Sigmoid colon (tissue), 7 donors: ENCODE measurements at places on chromosomes 2 and 18. TPM values are rescaled to one million over a fixed set of nuclear protein-coding genes. Genes with fewer than 3 reads are reported as not detected.

DNA sequence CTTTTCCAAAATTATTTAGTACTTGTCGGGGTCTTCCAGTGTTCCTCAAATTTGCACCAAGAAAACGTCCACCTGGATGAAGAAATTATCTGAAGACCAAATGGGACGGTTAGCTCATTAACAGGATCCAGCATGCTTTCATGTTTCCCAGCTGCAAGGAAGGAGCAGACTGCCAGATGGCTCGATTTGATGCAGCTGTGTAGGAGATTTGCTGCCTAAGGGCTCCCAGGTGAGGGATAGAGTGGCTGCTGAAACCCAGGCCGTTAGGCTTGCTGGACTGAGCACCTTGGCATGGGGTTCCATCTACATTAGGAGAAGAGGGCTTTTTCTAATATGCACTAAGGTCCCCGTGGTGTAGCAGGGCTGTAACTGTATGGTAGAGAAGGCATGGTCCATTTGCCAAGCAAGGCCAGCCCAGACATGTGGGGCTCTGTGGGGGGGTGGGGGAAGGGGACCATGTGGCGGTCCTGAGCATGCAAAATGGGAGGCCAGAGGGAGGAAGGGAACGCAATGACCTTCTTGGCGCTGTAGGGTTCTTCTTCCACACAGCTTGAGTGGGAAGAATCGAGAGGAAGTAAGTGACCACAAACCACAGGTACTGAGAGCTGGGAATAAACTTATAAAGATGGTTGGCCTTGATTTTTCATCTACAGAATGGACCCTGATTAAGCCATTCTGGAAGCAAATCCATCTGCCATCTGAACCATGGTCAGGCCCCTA, 144.0 kb downstream of the TMEM163 start:
- no peaks in the 10 kb centered on the region for H3K36me3 ChIP-seq
- H3K4me1 ChIP-seq, result no peaks in the 10 kb centered on the region
- H3K27me3 ChIP-seq, result no peaks in the 10 kb centered on the region
- H3K4me3 ChIP-seq, result no peak overlapping the region

GRCh38 chr2:181047829-181048228, 67.4 kb downstream of the UBE2E3 start:
- H3K27ac ChIP-seq, result no peak overlapping the region
- H3K36me3 ChIP-seq, result no peaks in the 10 kb centered on the region
- H3K4me1 ChIP-seq, result peaks cover 28% of the 10 kb centered on the region
- H3K4me3 ChIP-seq, result no peak overlapping the region
- DNase-seq, result no peak

DNA sequence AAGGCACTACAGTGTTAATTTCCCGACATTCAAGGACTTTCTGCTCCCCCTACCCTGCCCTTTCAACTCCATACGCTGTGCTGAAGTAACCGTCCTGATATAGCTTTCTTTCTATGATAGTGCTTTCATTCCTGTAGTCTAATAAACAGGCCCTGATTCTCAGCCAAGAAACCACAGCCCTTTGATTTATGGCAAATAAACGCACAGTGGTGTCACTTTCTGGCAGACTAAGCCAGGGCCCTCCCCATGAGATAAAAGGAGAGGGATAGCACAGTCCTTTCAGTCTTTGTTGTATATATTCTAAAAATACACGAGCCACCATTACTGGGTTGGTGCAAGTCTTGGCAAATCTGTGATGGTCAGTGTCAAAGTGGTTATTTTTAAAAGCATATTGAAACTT, 291.2 kb downstream of the ALPK2 start:
- DNase-seq, result no peak
- no peaks in the 10 kb centered on the region for H3K4me1 ChIP-seq
- peak overlapping the region; percentile 73 for H3K27ac ChIP-seq
- H3K27me3 ChIP-seq, result no peaks in the 10 kb centered on the region
- no peaks in the 10 kb centered on the region for H3K36me3 ChIP-seq

- H3K27ac ChIP-seq, result no peak overlapping the region
- no peaks in the 10 kb centered on the region for H3K36me3 ChIP-seq
- DNase-seq, result no peak
- H3K27me3 ChIP-seq, result no peaks in the 10 kb centered on the region
Measured at GRCh38 chr2:193861557-193861956, 1666.8 kb upstream of the TMEFF2 start.

The SRSF7 gene
- 83.8 TPM for total RNA-seq

The EFHD1 gene
- 3.5 TPM for total RNA-seq
